ENCODE measurements at places on chromosomes 7 and 10.

- ATAC-seq = no peak
Observed at GRCh38 chr10:58696736-58697135, 184.1 kb downstream of the BICC1 start.

- peak; percentile 29 for ATAC-seq
Observed at GRCh38 chr10:33326933-33327332, 7.5 kb downstream of the NRP1 start.

DNA sequence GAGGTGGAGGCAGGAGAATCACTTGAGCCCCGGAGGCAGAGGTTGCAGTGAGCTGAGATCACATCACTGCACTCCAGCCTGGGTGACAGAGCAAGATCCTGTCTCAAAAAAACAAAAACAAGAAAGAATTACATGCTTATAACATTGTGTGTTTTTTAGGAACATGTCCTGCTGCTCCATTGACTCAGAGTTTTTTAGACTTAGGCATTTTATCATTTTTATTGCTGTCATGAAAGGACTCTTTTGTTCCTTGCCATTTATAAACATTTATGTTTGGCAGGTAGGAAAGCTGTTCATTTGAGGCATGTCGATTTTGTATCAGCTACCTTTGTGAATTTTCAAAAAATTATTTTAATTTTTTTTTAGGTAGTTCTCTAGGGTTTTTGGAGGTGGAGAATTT, 20.3 kb downstream of the COL26A1 start:
- ATAC-seq = no peak

- ATAC-seq = peak; percentile 16
Observed at GRCh38 chr7:149873970-149874643, 338 bp downstream of the ATP6V0E2 start.

- no peak for ATAC-seq
Observed at GRCh38 chr10:102585026-102585425, 59.3 kb upstream of the TRIM8 start.

DNA sequence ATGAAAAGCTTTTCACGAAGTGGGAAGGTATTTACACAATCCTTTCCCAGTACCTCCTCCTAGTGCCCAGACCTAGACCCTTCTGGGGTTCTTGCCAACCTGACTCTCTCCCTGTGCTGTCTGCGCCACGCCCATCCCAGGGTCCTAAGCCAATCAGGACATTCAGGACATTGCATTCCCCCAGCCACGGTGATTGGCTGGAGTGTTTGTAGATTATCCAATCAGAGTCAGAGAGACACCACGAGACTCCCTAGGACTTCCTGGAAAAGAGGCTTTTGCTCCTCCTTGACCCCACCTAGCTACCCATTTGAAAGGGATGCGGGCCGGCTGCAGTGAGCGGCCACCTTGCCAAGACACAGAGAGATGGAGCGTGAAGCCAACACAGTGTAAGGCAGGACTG, 3.5 kb upstream of the GDF2 start:
- no peak for ATAC-seq

GRCh38 chr10:70729763-70730357, 55.3 kb downstream of the TBATA start:
- ATAC-seq = no peak

DNA sequence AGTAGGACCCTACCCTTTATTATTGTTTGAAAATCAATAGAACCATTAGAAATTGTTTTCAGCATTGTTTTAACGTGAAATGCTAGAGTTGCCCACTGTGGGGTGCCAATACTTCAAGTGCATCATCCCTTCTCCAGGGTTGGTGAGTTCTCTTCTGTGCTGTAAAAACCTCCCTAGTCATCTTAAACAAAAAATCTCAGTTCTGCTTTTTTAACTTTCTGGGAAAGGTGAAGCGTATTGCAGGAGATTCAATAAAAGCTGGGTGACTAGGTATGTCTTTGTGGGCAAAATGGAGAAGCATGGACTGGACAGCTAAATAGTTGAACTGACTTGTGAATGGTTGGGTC, 699.1 kb downstream of the SUGCT start:
- ATAC-seq = no peak

GRCh38 chr10:31927565-31927883, 1.1 kb downstream of the ARHGAP12 start:
- ATAC-seq = no peak

DNA sequence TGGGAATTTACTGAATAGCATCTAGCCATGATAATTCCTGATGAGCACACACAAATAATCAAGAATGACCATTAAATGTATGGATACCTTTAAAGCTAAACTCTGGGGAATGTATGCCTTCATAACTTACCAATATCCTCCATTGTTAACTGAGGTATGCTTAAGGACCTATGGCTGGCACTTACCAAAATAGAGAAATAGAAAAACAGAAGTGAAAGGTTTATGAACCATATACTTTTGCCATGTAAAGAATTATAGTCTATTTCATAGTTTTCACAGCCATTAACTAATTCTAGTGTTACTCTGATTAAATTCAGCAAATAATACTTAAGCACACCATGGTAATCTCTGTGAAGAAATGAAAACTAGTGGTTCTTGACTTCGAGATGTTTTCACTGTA, 1360.6 kb upstream of the LRRTM3 start:
- no peak for ATAC-seq

DNA sequence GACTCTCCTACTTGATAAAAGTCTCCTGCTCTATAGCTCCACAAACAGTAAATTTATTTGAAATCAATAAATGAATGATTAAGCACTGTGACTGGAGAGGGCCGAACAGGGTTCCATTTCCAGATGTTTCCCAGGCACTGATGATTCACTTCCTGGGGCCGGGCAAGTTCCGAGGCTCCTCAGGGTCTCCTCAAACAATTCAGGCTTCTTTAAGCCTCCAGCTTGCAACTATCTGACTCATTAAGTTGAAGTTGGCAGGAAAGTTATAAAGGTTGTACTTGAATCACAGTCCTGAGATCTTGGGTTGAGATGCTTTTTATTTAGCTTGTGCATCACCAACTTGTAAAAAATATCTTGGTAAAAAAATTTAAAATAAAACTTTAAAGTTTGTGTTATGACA, 612.9 kb downstream of the DNAJB6 start:
- no peak for ATAC-seq

DNA sequence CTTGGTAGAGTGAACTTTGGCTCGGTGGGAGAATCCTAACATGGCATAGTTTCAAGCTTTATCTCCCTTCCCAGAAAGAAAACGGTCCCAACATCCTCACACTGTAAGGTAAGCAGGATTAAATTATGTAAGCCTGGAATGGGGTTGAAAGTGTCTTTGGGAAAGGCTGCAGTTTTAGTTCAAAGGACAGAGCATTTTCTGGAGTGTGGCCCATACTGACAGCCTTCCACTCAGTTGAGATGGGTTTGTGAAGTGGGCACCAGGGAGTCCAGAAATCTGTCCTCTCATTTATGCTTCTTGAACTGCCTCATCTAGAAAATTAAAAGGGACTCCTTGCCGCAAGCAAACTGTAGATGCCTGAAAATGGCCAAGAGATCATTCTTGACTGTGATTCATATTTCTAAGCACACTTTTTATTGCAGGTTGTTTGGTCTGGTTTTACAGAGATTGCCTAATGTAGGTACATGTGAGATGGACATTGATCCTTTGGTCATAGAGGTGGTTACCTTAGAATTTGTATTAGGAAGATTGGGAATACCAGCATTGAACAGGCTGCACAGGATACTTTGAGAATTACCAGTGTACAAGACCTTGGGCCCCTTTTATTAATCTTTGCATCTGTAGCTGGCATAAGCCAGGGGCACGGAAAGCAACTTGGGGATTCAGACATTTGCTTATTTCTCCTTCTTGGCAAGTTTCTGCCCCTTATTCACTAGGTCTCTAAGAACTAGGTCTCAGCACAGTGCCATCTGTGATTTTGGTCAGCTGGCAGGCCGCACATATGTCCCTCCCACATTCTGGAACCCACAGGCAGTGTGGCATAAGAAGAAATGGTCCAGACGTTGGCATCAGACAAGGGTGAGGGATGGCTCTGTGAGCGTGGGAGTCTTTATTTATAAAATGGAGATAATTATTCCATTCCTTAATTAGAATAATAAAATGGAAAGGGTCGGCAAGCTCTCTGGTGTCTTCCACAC, 125.9 kb downstream of the GLCCI1 start:
- ATAC-seq = no peak

DNA sequence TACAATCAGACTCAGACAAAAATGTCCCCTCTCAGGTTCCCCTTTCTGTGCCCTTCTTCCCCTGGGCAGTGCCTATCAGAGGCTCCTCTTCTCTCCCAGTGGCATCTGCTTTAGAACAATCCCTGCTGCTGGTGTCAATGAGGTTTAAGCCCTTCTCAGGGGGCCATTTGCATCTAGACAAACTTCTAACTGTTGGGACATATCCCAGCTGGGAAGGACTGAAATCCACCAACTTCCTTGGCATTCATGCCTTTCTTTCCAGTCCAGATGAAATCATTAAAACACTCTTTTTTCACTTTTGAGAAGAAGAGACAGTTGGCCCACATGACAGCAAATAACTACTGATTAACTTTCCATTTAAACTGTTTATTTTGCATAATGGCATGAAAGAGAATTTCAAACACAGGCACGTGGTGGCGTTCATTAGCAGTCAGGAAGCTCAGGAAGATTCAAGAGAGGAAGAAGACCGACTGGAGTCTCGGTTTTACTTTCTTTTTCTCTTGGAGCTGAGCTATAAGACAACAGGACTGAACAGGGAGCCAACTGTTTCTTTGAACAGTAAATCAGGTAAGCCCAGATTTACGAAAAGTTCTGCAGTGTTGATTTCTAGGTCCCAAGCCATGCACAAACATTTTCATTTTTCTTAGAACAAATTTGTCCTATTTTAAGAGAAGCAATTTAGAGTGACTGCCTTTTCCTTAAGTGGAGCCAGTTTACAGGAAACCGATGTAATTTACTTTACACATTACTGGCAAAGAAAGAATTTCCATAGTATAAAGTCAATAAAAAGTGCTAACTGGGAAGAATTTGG, at the start of gene GIMAP2:
TSS of gene GIMAP2 (plus strand) at position 488 of the 811 bp plus-strand sequence. CDS start 1,354 bp downstream, outside the sequence.
- no peak for ATAC-seq

GRCh38 chr7:95682913-95683312, 86.6 kb upstream of the PDK4 start:
- ATAC-seq = no peak

DNA sequence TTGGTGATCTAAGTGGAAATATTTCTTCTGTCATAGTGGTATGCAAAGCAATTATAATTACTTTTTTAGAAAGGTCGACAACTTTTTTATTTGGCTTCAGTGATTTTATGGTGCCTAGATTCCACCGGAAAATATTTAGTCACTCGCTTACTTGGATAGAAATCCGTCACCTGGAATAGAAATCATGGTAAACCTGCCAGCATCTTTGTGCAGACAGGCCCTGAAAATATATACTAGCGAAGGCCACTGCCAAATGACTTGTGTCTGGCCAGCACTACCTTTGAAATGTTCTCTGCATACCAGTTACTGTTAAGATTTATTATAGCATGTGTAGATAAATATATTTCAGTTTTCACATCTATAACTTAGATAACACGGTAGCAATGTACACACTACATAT, 226.4 kb downstream of the AGMO start:
- no peak for ATAC-seq

GRCh38 chr7:155816192-155816508, 3.9 kb upstream of the SHH start:
- no peak for ATAC-seq

GRCh38 chr10:59595593-59595992, 114.1 kb downstream of the SLC16A9 start:
- ATAC-seq = no peak

DNA sequence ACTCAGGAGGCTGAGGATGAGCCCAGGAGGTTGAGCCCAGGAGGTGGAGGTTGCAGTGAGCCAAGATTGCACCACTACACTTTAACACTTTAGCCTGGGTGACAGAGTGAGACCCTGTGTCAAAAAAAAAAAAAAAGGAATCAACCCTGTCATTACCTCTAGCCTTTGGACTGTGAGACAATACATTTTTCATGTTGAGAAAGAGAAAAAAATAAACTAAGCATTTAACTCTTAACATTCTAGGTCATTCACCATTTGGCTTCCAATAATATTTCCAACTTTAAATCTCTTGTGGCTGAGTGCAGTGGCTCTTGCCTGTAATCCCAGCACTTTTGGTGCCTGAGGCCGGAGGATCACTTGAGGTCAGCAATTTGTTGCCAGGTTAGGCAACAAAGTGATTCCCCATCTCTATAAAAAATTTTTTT, 41.9 kb upstream of the TPST1 start:
- ATAC-seq = no peak

GRCh38 chr10:44259090-44259874, 125.6 kb downstream of the CXCL12 start:
- ATAC-seq = no peak

- no peak for ATAC-seq
Observed at GRCh38 chr10:33189808-33190207, 144.7 kb downstream of the NRP1 start.

DNA sequence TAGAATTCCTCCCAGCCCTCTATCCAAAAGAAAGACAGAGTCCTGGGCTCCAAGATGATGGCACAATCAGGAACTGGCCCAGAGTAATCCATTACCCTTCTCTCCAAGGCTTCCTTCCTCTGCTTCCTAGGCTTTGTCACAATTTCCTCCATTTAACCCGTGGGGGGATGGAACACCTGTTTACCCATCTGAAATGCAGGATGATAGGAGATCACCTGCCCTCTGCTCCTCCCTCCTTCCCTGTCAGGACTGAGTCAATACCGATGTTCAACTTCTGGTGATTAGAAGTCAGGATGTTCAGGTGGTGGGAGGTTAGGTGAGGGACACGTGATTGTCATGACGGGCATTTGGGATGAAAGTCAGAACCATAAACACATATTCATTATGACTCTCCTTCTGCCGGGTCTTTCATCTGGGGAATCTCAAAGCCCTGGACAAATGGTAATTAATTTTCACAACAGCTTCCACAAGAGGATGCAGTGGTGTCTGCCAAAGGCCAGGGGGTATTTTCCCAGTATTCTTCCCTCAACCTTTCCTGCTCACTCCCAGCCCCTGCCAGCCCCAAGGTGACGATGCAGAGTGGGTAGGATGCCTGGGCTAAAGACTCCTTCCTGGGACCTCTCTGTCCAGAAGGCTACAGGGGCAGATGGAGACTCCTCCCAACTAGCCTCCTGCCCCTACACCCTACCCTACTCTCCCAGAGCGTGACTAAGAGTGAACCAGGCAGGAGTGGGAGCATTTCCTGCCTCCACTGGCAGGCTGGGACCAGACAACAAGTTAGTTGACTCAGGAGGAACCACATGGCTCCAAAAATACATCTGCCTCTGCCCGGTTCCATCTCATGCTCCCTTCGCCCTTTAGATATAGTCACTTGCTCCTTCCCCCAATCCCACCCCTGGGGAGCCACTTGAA, 27.9 kb downstream of the DUSP5 start:
- ATAC-seq = no peak

DNA sequence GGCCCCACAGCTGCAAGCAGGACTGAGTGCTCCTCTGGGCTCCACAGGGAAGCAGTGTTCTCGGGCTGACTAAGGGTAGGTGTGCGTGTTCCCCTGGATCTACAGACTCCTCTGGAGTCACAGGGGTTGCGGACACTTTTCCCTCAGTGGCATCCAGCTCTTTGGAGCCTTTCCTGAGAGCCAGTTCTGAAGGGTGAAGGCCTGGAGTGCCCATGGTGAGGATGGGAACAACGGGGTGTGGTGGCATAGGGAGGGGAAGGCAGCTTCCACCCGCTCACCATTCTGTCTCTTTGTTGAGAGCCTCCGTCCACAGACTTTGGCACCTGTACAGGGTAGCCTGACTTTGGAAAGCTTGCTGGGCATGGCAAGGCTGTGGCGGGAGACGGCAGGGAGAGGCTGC, 104.1 kb upstream of the PCBD1 start:
- ATAC-seq = no peak
